ENCODE measurements at places on chromosomes 6 and 20. TPM values are rescaled to one million over a fixed set of nuclear protein-coding genes. Genes with fewer than 3 reads are reported as not detected.

RIPPLY2 gene
- not detected for total RNA-seq

GRCh38 chr6:85792254-85792653 is 149.6 kb upstream of the SYNCRIP start:
- DNase-seq, result no peak

- DNase-seq, result no peak
Measured at GRCh38 chr6:40460380-40460779, 126.8 kb downstream of the LRFN2 start.

DNA sequence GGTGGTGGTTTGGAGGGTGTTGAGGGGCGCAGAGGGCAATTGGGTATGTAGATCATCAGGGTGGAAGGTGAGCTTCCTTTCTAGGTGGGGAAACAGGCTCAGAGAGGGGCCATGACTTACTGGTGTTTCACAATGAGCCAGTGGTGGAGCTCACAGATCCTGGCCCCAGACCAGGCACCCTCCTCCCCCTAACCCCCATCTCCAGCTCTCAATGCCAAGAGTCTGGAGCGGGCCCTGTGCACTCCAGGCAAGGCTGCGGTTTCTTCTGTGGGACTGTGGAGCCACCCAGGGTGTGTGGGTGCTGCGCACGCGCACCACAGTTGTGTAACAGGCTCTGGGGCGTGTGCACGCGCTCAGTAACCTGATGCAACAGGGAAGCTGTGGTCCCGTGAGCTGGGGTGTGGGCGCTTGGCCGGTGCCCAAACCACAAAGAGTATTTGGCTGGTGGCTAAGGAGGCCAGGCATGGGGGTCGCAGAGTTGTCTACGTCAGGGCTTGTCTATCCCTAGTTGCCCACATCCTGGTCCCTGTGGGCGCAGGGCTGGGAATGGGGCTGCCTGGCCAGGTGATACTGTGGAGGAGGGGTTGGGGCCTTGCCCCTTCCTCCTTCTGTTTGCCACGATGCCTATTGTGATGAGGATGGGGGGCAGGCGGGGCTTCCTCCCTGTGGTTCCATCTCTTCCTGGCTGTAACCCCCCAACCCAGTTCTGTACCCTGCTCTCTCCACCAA is 37.5 kb upstream of the MRPS18A start:
- no peak for DNase-seq

DNA sequence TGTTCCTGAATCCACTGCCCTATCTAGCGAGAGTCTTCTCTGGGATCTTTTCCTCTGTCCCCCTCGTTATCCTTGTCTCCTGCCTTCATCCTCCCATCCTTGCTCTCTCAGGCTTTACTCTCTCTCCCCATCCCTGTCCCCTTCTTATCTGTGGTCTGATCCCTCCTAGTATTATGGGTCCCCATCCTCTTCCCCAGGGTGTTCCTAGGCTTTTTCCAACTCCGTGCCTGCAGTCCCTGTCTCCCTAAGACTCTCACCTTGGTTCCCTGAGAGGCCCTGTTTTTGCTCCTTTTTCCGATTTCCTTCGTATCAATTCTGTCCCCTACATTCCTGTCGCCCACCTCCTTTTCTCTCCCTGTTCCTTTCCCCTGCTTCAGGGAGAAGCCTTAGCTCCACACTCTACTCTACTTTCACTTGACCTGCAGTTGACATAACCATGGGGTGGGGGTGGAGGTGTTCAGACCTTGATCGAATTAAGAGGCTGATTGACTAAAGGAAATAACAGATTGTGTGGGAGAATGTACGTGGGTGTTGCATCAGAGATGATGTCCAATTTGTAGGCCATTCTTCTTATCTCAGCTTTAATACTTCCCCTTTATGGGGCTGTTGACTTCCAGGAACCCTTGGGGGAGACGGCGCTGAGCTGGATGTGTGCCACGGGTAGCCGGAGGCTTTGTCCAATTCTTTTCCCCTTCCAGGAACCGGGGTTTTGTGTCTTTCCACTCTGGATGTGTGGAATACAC is 905 bp downstream of the PPARD start:
- no peak for DNase-seq

GRCh38 chr6:125149256-125150144 is 4.1 kb upstream of the TPD52L1 start:
- peak; percentile 65 for DNase-seq

DNA sequence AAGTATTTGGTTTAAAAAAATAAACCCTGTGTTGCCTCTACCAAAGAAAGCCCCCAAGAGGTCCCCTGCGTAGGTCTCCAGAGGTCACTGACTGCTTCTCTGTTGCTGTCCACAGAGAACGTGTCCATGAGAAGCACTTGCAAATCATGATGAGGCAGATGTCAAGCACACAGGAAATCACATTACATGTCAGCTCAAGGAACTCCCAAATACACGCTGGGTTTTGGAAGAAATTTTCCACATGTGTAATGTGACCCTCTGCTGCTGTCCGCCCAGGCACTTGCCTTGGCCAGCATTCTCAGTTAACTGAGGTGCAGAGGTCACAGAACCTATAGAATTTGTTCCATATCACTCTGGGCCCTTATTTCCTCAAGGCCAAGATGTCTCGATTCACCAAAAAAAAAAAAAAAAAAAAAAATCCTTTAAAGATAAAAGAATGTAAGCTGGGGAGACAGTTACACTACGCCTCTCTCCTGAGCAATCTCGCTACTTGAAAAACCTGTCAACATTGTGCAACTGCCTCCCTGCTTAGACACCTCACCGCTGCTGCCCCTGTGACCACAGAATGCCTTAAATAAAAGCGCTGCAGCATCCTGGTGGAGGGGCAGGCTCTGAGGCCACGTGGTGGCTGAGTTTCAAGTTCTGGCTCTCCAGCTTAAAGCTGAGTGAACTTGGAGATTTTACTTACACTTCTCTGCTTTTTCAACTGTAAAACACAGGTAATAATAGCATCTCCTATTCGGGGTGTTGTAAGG is 42.3 kb downstream of the SLC22A23 start:
- no peak for DNase-seq

GRCh38 chr6:41392246-41392645 is 56.8 kb downstream of the NCR2 start:
- no peak for DNase-seq

- DNase-seq, result no peak
Measured at GRCh38 chr6:115004982-115005381, 662.2 kb upstream of the HS3ST5 start.

- no peak for DNase-seq
Measured at GRCh38 chr6:43488667-43489276, 11.4 kb downstream of the TJAP1 start.

GRCh38 chr6:138007014-138007472 is 100.2 kb downstream of the PERP start:
- DNase-seq, result no peak
